Epithelial cell of umbilical artery (primary cell): ENCODE measurements at places on chromosomes 2 and 18. TPM values are rescaled to one million over a fixed set of nuclear protein-coding genes. Genes with fewer than 3 reads are reported as not detected.

EML6 gene
- total RNA-seq = 0.32 and 1.4 TPM in 2 replicates

SLC23A3 gene
- total RNA-seq = 0.65 and 1.1 TPM in 2 replicates

NFATC1 gene
- 2.6 and 5.2 TPM in 2 replicates for total RNA-seq

IFIH1 gene
- 8.4 and 60.8 TPM in 2 replicates for total RNA-seq

TPO gene
- not detected in 2 replicates for total RNA-seq

PPP1R7 gene
- 43.5 and 71.7 TPM in 2 replicates for total RNA-seq

TEKT4 gene
- total RNA-seq = not detected in 2 replicates

UPP2 gene
- not detected in 2 replicates for total RNA-seq

OTX1 gene
- total RNA-seq = under 0.01 TPM in 1 of 2 replicates, not detected in the other

ALPG gene
- total RNA-seq = not detected in 2 replicates

TMX3 gene
- 114 and 127 TPM in 2 replicates for total RNA-seq

EFR3B gene
- total RNA-seq = 0.32 and 0.46 TPM in 2 replicates

SCYGR1 gene
- not detected in 2 replicates for total RNA-seq

TRIM43B gene
- total RNA-seq = not detected in 2 replicates

OSR1 gene
- under 0.01 TPM in 1 of 2 replicates, not detected in the other for total RNA-seq

RBFA gene
- total RNA-seq = 32.2 and 38.5 TPM in 2 replicates

MYL1 gene
- not detected in 2 replicates for total RNA-seq

TLX2 gene
- not detected in 2 replicates for total RNA-seq

GALNT5 gene
- under 0.01 and 0.30 TPM in 2 replicates for total RNA-seq

CYP27A1 gene
- 17.2 and 18.2 TPM in 2 replicates for total RNA-seq

SAG gene
- total RNA-seq = under 0.01 TPM in 1 of 2 replicates, not detected in the other

HTR2B gene
- under 0.01 and 2.1 TPM in 2 replicates for total RNA-seq
